ENCODE measurements at places on chromosomes 7 and 10.

- H3K27ac ChIP-seq = no peak overlapping the region
- no peaks in the 10 kb centered on the region for H3K27me3 ChIP-seq
Measured at GRCh38 chr7:136655414-136655813, 213.0 kb upstream of the CHRM2 start.

- H3K36me3 ChIP-seq = no peaks in the 10 kb centered on the region
- no peaks in the 10 kb centered on the region for H3K27me3 ChIP-seq
- no peak overlapping the region for H3K27ac ChIP-seq
- no peaks in the 10 kb centered on the region for H3K4me1 ChIP-seq
Measured at GRCh38 chr10:78283069-78283682, 249.5 kb downstream of the RPS24 start.

- no peak overlapping the region for H3K4me3 ChIP-seq
- H3K4me1 ChIP-seq = peaks cover 10% of the 10 kb centered on the region
- H3K27ac ChIP-seq = no peak overlapping the region
- H3K27me3 ChIP-seq = no peaks in the 10 kb centered on the region
- DNase-seq = no peak
Measured at GRCh38 chr7:21620054-21620453, 77.2 kb downstream of the DNAH11 start.

- H3K4me1 ChIP-seq = no peaks in the 10 kb centered on the region
- H3K4me3 ChIP-seq = no peak overlapping the region
- no peaks in the 10 kb centered on the region for H3K36me3 ChIP-seq
- H3K27me3 ChIP-seq = no peaks in the 10 kb centered on the region
- no peak for DNase-seq
- no peak overlapping the region for H3K27ac ChIP-seq
Measured at GRCh38 chr10:23338155-23338828, 6.3 kb downstream of the C10orf67 start.

DNA sequence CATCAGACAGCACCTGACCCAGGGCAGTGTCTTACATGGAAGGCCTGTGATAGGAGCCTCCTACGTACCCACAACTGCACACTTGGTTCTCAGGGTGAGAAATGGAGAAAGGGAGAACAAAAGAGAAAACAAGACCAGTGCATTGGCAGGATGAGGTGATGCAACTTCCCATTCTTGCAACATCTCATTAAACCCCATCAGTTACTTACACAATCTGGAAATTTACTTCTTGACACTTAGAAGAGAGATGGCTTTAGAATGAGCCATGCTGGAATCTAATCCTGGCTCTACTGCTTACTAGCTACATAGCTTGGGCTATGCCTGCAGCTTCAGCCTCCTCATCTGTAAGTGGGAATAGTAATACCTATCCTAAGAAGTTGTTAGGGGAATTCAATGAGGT, 391.7 kb downstream of the KCNMA1 start:
- H3K27me3 ChIP-seq = no peaks in the 10 kb centered on the region
- DNase-seq = no peak

- H3K36me3 ChIP-seq = no peaks in the 10 kb centered on the region
- DNase-seq = no peak
- H3K4me3 ChIP-seq = no peak overlapping the region
- no peaks in the 10 kb centered on the region for H3K27me3 ChIP-seq
- H3K27ac ChIP-seq = no peak overlapping the region
Measured at GRCh38 chr7:2706685-2707126, 18.7 kb downstream of the AMZ1 start.

- no peaks in the 10 kb centered on the region for H3K36me3 ChIP-seq
- H3K27me3 ChIP-seq = no peaks in the 10 kb centered on the region
- H3K4me1 ChIP-seq = no peaks in the 10 kb centered on the region
- no peak overlapping the region for H3K27ac ChIP-seq
- peak; percentile 40 for DNase-seq
Measured at GRCh38 chr7:94190599-94191061, 186.5 kb upstream of the BET1 start.

DNA sequence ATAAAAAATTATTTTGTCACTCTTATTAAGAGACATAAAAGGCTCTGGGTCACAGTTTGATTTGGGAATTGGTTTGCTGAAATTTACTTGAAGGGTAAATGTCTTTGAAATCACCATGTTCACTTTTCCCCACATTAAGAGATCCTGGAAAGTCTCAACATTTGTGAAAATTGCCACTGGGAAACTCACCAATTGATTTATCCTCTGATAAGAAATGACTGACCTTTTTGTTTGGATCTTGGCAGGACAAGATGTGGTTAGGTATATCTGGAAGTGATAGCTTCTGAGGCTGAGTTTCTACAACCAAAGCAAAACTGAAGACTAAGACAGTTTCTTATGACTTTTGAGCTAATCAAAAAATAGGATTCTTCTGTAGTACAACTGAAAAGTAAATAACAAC, 107.1 kb upstream of the TMEM106B start:
- no peak for DNase-seq
- H3K4me3 ChIP-seq = no peak overlapping the region
- no peaks in the 10 kb centered on the region for H3K27me3 ChIP-seq
- no peaks in the 10 kb centered on the region for H3K36me3 ChIP-seq
- no peak overlapping the region for H3K27ac ChIP-seq

DNA sequence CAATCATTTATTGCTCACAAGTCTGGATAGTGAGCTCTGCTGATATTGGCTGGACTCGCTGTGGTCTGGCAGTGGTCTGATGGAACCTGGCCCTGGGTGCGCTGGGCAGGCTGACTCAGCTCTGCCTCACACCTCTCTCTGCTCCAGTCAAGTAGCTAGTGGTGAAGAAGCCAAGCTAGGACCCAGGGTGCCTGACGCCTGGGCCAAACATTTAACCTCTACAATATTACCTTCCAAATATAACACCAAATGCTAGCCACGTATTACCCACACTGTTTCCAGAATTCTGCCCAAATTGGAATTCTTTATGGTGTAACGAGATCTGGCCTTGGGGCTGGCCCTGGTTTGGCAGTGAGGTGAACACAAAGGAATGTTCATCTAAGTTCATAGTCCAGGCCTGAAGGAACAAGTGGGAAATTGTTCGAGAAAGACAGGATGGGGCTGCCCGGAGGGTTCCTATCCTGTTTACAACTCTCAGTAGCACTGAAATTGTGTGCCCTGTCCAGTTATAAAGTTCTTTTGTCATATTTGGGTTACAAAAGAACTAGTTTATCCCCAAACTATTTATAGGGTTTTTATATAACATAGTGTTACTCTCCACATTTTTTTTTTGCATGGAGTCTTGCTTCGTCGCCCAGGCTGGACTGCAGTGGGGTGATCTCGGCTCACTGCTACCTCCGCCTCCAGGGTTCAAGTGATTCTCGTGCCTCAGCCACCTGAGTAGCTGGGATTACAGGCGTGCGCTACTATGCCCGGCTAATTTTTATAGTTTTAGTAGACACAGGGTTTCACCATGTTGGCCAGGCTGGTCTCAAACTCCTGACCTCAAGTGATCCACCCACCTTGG, 16.3 kb downstream of the OR2AE1 start:
- no peaks in the 10 kb centered on the region for H3K4me1 ChIP-seq
- no peaks in the 10 kb centered on the region for H3K27me3 ChIP-seq
- no peaks in the 10 kb centered on the region for H3K36me3 ChIP-seq
- no peak overlapping the region for H3K4me3 ChIP-seq
- H3K27ac ChIP-seq = no peak overlapping the region

GRCh38 chr10:1977461-1977860, 240.1 kb upstream of the ADARB2 start:
- H3K27ac ChIP-seq = no peak overlapping the region
- no peak overlapping the region for H3K4me3 ChIP-seq
- no peak for DNase-seq
- H3K4me1 ChIP-seq = no peaks in the 10 kb centered on the region
- no peaks in the 10 kb centered on the region for H3K27me3 ChIP-seq

- H3K36me3 ChIP-seq = no peaks in the 10 kb centered on the region
- no peak overlapping the region for H3K27ac ChIP-seq
- no peak for DNase-seq
- H3K4me1 ChIP-seq = no peaks in the 10 kb centered on the region
Measured at GRCh38 chr10:30013757-30014156, 45.6 kb downstream of the JCAD start.

GRCh38 chr10:96358851-96359540, at the start of gene OPALIN:
OPALIN (minus strand) TSS chr10:96359002; CDS start chr10:96358896, 106 bp downstream.
- H3K4me1 ChIP-seq = no peaks in the 10 kb centered on the region
- H3K36me3 ChIP-seq = no peaks in the 10 kb centered on the region

DNA sequence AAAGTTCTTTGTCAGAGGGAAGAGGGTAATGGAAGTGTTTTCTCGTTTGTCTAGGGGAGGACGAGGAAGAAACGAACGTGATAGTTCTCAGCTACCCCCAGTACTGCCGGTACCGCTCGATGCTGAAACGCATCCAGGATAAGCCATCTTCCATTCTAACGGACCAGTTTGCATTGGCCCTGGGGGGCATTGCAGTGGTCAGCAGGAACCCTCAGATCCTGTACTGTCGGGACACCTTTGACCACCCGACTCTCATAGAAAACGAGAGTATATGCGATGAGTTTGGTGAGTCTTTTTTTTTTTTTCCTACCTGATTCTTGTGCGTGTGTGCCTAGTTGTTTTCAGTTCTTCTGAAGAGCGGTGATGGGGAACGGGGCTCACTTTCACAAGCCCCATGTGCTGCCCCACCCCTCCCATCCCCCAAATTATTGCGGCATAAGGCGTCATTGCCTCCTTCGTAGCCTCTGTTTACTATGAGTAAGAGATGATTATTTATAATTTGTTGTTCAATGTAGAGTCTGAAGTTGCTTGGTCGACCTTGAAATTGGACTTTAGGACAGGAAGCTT, 98.6 kb downstream of the ARID5B start:
- no peak for DNase-seq
- peaks cover 30% of the 10 kb centered on the region for H3K4me1 ChIP-seq
- no peaks in the 10 kb centered on the region for H3K36me3 ChIP-seq
- no peak overlapping the region for H3K4me3 ChIP-seq

GRCh38 chr10:67657775-67658174, 38.2 kb downstream of the CTNNA3 start:
- H3K27me3 ChIP-seq = no peaks in the 10 kb centered on the region
- no peak overlapping the region for H3K27ac ChIP-seq
- H3K4me1 ChIP-seq = no peaks in the 10 kb centered on the region
- no peak overlapping the region for H3K4me3 ChIP-seq

DNA sequence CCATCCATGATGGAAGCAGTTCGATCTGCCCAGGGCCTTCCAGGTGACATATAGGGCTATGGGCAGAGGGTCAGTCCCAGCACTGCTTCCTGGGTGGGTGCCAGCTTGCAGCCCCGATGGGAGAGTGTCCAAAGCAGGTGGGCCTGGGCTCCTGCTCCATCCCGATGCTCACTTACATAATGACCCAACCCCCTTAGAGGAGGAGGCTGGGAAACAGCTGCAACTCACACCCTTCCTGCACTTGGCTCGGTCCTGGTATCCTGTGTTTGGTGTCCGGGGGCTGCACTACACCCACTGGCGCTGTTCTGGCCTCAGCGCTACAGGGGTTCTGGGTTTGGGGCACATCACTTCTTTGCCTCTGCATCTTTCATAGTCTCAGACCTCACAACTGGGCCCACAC, 58.5 kb downstream of the PKD1L1 start:
- H3K36me3 ChIP-seq = no peaks in the 10 kb centered on the region
- no peak for DNase-seq
- no peaks in the 10 kb centered on the region for H3K27me3 ChIP-seq
- H3K27ac ChIP-seq = no peak overlapping the region

DNA sequence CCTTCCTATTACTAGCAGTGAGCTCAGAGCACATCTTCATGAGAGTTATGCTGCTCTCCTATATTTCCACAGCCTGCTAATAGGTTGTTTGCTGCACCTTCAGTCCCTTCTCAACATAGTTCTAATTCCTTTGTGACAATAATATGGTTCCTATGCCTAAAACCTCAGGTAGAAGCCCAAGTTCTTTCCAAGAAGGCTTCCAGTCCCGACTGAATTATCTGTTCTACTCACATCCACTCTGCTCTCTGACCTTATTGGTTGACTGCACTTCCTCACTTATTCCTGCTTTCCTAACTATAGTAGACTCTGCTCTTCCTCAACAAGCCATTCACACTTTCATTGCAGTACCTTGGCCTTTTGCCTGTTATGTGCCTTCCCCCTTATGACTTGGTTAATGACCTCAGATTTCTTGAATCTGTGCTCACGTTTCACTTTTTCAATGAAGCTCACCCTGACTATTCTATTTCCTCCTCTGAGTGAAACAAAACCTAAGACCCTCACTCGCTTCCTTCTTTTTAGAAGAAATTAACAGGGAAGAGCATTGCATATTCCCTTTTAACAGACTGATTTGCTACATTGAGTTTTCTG, 132.7 kb downstream of the MDFIC start:
- no peak overlapping the region for H3K27ac ChIP-seq
- H3K27me3 ChIP-seq = no peaks in the 10 kb centered on the region
- no peak overlapping the region for H3K4me3 ChIP-seq
- DNase-seq = no peak
- H3K4me1 ChIP-seq = no peaks in the 10 kb centered on the region

DNA sequence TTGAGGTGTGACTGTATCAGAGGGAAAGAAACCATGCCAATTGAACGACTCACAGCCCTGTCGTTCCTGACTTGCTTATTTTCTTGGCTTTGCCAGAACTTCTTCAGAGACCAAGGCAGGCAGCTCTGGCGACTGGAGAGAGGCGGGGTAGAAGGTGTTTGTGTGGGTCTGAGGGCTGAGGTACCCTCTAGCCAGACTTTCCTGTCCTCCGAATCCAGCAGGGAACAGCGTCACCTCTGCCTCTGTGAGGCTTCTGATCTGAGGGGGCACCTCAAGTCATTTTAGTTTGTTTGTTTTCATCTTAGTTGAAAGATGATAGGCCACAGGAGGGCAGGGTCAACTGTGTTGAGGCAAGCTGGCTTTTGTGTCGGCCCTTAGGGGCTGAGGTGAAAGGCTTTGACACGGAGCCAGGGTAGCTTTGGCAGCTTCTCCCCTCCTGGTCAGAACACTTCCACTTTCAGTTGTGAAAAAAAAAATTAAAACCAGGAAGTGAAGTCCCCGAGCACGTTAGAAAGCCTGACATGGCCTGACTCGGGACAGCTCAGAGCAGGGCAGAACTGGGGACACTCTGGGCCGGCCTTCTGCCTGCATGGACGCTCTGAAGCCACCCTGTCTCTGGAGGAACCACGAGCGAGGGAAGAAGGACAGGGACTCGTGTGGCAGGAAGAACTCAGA, 1.9 kb downstream of the ACSL5 start:
- H3K4me3 ChIP-seq = peak overlapping the region; percentile 70
- peaks cover 58% of the 10 kb centered on the region for H3K4me1 ChIP-seq
- H3K36me3 ChIP-seq = no peaks in the 10 kb centered on the region

GRCh38 chr7:37943905-37944736, 23.7 kb downstream of the EPDR1 start:
- no peak overlapping the region for H3K4me3 ChIP-seq
- no peaks in the 10 kb centered on the region for H3K36me3 ChIP-seq
- H3K27ac ChIP-seq = no peak overlapping the region
- H3K27me3 ChIP-seq = no peaks in the 10 kb centered on the region
- H3K4me1 ChIP-seq = no peaks in the 10 kb centered on the region

DNA sequence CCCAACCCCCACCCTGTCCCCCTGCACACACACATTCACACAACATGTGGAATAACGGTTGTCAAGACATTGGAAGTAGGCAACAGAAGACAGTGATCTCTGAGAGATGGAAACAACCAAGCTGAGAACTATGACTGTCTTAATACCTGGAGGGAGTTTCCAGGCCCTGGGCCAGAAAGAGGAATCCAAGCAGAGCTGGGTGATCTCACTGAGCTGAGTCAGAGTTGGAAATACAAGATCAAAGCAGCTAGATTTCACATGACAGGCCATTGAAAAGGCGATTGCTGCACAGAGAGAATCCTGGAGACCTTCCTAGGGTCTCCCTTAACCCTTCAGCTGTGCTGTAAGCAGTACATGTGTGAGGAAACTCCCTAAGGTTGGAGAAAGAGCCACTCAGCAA, 165.8 kb upstream of the PRSS1 start:
- H3K36me3 ChIP-seq = no peaks in the 10 kb centered on the region
- H3K4me3 ChIP-seq = no peak overlapping the region
- H3K27ac ChIP-seq = no peak overlapping the region
- no peaks in the 10 kb centered on the region for H3K27me3 ChIP-seq

GRCh38 chr7:69526570-69526969, 71.7 kb upstream of the AUTS2 start:
- DNase-seq = no peak
- no peaks in the 10 kb centered on the region for H3K36me3 ChIP-seq
- H3K4me3 ChIP-seq = no peak overlapping the region
- no peaks in the 10 kb centered on the region for H3K27me3 ChIP-seq
- H3K27ac ChIP-seq = no peak overlapping the region
